Hematopoietic multipotent progenitor cell treated with erythropoietin and hydrocortisone succinate and interleukin-3 and kit ligand, for 6 days (in vitro differentiated cells): ENCODE measurements at places on chromosomes 7 and 10.

- DNase-seq = no peak
Measured at GRCh38 chr10:80400136-80400804, 8.1 kb upstream of the PRXL2A start.

- no peak for DNase-seq
Measured at GRCh38 chr7:139899328-139899955, 70.4 kb downstream of the TBXAS1 start.

- peak; percentile 45 for DNase-seq
Measured at GRCh38 chr10:72625276-72625607, 637 bp downstream of the MICU1 start.

DNA sequence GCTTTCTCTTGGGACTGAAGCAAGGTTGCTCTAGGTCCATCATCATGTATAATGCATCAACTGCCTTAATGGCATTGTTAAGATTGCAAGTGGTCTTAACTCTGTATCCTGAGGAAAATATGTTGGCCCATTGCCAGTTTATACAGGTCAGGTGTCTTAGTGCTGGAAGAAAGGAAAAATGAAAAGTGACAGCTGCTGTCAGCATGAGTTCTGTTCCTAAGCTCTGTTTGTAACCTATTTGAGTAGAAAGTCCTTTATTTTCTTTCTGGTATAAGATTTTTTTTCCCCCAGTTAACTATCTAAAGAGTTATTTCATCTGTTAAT, 127.2 kb downstream of the SRI start:
- DNase-seq = no peak

DNA sequence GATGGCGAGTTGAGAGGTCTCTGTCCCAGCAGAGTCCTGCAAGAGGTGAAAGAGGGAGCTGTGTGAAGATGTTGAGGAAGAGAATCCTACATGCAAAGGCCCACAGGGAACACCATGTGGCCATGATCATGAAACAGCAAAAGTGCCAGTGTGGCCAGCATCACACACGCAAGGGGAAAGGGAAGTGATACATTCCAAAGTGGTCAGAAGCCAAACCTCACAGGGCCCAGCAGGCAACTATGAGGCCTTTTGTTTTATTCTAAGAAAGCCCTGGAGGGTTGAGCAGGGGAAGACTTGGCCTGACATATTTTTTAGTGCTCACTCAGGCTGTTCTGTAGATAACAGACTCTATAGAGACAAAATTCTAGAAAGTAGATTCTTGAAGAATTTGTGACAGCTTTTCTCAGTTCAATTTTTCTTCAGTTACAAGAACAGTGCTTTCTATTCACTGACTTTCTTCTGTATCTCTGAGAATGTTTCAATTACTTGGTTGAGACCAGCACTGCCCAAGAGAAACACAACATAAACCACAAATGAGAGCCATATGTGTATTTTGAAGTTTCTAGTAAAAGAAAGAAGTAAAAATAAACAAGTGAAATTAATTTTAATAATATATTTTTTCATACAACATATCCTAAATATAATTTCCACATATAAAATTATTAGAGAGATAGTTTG, 82.3 kb downstream of the HTR7 start:
- peak; percentile 4 for DNase-seq

- no peak for DNase-seq
Measured at GRCh38 chr7:143042790-143043271, 9.3 kb upstream of the OR6V1 start.

DNA sequence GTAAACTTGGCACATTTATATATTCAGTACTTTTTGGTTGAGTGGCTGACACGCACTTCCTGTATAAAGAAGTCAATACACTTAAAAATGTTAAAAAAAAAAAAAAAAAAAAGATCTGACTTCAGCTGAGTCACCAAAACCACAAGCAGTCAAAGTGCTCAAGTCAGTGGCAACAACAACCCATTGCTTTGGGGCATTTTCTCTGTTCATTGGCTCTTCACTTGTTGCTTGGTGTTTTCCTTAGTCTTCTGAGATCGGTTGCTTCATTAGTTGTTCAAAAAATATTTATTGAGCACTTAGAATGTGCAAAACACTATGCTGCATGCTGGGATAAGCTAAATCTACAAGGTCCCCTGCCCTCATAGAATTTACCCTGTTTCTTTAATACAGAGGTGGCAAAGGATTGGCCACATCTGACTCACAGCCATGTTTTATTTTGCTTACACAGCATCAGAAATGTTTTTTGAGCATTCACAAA, 63.7 kb downstream of the ZNRF2 start:
- peak; percentile 92 for DNase-seq

DNA sequence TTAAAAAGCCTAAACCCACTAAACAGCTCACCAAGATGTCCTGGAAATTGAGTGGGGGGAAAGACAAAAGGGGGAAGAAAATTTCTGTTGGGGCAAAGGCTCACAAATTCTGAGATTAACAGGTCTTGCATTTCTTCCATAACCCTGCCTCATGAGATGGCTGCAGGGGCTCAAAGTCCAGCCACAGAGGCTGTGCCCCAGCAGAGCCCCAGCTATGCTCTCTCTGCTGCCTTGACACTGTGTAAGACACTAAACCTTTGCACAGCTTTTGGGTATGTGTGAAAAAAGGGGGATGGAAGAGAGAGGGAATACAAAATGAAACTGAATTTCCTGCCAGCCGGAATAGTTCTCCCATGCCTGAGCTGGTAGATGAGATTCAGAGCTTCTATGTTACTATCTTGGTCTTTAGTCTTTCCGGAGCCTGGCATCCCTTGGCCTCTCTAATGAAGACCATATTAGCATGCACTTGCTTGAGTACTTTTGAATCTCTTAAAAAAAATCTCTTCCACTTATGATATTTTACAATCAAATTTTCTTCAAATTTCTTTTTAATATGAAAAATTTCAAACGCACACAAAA, 240.0 kb upstream of the IMMP2L start:
- no peak for DNase-seq

DNA sequence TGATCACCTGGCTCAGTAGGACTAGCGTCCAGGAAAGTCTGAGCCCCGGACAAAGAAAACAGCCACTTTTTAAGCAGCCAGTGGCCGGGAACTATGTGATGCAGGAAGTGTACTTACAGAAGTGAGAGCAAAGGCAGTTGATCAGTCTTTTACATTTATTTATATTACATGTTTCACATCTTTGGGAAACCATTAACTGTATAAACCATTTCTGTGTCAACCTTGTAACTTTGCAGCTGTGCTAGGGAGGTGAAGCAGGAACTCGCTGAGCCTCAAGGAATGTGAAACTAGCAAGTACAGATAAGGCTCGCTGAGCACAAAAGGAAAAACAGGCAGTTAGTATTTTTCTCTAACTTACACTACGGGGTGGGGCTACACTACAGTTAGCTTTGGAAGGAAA, 39.9 kb upstream of the HECW1 start:
- DNase-seq = peak; percentile 41
